H1 (cell line): ENCODE measurements at places on chromosomes 13 and 19.

DNA sequence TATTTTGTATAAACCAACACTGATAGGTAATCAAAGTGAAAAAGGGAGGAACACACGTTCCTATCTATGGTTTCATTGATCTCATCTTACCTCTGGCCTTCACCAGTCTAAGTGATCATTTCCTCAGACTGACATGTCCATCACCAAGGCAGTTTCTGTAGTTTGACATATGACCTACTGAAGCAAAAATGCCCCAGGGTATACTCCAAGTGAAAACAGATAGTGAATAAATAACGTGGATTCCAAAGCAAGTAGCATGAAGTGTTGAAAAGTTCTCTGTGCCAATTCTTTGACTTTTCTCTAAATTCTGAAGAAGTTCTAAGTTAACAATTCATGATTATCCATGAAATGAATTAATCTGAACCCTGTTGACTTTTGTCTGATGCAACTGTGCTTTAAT is 334.2 kb upstream of the SGCG start:
- no peak for DNase-seq

DNA sequence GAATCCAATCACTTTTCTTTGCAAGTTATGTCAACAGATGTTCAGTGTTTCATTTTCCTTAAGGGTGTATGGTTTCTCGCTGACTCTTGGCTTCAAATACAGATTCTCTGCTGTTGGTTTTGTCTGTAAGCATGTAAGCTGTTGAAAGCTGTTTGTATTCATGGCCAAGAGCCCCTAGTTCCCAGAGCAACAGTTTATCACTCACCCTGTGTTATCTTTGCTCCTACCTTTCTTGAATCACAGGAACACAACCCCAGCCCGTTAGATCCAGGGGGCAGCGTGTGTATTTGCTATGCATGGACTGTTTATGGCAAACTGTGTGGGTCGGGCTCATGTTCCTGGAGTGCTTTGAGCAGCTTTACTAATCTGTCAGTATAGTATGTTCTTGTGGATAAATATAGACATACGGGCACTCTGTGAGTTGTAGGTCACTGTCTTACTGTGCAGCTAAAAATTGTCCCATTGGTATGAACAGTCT is 28.9 kb downstream of the FRY start:
- DNase-seq: no peak

- DNase-seq: no peak
These were observed 32.8 kb downstream of the IGFL2 start for GRCh38 chr19:46180701-46181387.

DNA sequence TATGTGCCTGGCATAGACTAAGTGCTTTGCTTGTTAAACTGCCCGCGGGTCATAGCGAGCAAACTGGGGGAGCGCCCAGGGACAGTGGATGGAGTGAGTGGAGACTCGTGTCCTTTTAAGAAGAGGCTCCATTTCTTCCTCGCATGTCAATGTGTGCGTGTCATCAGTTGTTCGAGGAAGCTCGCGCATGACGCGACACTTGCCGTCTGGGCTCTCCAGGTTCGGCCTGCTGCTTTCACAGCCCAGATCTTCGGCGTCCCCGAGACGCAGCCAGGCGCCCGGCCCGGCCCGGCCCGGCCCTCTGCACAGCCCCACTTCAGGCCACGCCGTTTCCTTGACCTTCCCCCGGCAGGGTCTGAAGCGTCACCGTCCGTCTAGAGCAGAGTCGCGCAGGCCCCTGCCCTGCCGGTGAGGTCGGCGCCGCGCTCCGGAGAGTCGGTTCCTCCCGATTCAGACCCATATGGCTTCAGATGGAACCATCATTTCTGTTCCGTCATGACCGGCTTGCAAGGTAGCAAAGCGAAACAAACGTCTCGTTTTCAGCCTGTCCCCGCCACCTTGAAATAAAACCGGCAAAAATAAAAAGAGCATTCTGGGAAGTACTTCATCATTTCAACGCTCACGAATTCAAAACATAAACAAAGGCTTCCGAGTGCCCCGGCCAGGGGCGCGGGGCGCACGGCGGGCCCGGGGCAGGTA is 599 bp upstream of the ARHGEF7 start:
- DNase-seq: no peak

DNA sequence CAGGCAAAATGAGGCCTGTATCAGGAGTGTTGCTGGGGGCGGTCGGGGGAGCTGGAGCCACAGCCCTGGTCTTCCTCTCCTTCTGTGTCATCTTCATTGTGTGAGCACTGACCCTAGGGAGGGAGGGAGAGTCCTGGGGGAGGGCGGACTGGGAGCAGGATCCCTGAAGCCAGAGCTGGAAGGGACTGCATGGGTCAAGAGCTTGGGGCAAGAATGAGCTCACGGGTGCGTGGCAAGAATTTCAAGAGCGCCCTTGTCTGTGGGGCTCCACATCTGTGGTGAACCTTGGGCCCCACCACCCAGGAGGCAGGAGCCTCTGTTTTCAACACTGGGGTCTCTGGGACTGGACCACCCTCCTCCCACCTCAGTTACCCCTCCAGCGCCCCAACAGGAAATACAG is 4.7 kb downstream of the SIGLEC7 start:
- no peak for DNase-seq

- DNase-seq: no peak
These were observed 26.0 kb upstream of the PEG3 start for GRCh38 chr19:56866538-56866937.

DNA sequence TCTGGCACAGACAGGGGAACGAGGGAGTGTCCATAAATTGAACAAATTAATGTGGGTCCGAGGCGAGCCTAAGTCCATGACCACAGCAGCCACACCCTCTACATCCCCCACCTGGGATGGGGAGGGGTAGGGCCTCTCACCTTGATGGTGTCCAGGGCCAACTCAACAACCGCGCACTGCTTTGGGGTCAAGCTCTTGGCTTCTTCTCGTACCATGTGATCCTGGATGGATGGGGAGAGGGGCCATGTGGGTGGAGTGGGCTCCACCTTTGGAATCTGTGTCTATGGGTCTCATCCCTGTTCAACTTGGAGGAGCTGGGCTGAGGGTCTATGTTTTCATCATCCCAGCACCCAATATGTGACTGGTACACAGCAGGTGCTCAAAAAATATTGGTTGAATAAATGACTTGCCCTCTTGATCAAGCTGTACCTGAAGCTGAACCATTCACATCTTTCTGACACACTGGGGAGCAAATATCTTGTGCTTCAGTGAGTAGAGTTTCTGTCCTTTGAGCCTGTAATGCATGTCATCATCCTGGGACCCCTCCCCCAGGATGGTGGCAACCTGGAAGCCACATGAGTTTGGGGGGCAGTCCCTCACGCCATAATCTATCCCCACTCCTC is 62.9 kb downstream of the COLGALT1 start:
- no peak for DNase-seq

DNA sequence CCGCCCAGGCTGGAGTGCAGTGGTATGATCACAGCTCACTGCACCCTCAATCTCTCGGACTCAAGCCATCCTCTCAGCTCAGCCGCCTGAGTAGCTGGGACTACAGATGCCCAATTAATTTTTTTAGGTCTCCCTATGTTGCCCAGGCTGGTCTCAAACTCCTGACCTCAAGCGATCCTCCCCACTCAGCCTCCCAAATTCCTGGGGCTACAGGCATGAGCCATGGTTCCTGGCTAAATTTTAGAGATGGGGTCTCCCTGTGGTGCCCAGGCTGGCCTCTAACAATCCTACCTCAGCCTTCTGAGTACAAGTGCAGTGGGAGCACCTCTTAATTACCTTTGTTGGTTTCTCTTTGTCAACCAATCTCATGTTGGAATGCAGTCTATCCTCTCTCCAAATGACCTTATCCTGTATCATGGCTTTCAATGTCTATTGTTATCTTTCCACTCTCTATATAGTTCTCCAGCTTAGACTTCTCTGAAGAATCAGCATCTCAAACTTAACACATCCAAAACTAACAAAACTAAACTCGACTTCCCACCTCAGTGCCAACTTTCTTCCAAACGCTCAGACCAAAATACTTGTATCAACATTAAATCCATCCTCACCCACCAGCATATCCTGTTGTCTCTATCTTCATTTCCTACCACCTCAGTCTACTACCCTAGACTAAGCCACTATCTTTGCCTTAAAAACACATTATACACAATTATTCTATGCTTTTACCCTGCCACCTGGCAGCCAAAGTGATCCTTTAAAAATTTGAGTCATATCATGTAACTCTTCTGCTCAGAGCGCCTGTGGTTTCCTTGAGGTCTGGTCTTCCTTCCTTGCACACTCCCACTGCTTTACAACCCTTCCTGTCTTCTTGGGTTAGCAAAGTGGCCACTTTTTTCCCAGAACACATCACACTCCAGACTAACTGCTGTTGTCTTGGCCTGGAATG is 6.7 kb downstream of the TPT1 start:
- DNase-seq: no peak

DNA sequence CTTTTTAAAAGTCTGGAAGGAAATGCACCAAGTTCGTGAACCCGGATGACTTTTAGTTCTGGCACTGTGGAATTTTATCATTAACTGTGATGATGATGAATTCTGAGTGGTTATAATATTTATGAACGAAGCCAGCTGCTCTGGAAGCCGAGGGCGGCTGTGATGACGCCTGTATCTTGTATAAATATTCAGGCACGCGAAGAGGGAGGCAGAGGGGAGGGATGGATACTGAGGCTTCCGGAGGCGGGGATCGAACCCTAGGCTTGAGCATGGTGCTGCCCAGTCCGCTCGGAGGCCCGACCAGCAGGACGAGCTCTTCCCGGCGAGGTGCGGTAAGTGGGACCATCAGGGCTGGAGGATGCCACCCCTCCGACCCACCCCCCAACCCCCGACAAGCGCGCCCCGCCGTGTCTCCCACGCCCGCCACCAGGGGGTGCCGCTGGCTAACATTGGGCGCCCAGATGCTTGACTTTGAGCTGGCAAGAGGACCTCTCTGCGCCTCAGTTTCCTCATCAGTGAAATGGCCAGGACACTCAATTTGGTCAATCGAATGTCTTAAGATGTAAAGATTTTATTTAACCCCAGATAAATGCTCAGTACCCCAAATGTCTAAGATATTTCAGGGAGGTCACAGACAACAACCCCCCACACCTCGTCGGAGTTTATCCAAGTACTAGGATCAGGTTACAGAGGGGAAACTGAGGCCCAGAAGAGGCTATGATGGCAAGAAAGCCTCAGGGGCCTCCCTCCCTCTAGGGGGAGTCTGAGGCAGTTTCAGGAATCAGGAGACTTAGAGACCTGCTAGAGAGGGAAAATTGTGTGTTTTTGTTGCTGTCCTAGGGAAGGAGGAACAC is 4.5 kb upstream of the RAB3A start:
- peak; percentile 86 for DNase-seq

GRCh38 chr19:52592301-52592700 is 22.2 kb downstream of the ZNF701 start:
- no peak for DNase-seq

- no peak for DNase-seq
These were observed 3.5 kb upstream of the C19orf25 start for GRCh38 chr19:1482361-1483130.

- no peak for DNase-seq
These were observed 9.1 kb downstream of the LDLR start for GRCh38 chr19:11098327-11098726.

GRCh38 chr13:52353193-52353592 is 52.8 kb downstream of the THSD1 start:
- DNase-seq: no peak

GRCh38 chr13:107234319-107235073 is 666.6 kb upstream of the ARGLU1 start:
- DNase-seq: no peak

GRCh38 chr13:92297971-92298942 is 899.8 kb downstream of the GPC5 start:
- DNase-seq: no peak

GRCh38 chr19:13103581-13104359 is 1.1 kb upstream of the LYL1 start:
- no peak for DNase-seq

DNA sequence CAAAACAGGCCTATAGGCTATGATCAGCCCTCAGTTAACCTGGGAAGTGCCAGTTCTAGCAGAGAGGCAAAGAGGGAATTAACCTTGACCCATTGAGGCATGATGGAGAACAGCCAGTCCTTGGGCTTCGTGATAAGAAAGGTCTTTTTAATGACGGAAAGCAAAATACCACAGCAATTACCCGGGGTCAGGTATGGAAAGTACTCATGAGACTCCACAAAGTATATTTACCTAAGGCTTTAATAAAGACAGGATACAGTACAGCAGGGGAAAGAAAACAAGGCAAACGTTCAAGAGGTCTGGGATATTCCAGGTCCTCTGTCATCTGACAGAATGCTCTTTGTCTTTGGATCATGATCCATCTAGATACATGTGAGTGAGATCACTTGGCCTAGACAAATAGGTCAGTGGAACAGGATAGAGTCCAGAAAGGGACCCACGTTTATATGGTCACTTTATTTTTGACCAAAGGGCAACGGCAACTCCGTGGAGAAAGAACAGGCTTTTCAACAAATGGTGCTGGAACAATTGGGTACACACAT is 52.2 kb downstream of the WDFY2 start:
- DNase-seq: no peak

DNA sequence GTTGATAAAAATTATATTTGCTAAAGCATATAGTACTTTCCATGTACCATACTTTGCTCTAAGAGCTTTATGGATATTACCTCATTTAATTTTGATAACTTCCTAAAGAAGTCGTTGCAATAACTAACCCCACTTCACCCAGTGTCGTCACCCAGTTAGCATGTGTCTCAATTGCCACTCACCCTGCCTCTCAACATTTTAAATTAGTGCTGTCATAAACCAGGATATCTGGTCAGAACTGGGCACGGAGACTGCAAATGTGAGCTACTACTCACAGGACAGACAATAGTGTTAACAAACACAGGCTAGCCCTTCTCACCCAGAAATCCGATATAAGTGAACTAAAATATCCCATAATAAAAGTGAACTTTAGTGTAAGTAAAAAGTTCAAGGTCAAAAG is 430.6 kb downstream of the KLF12 start:
- DNase-seq: no peak

- no peak for DNase-seq
These were observed 258.7 kb upstream of the EDNRB start for GRCh38 chr13:78177306-78177705.

DNA sequence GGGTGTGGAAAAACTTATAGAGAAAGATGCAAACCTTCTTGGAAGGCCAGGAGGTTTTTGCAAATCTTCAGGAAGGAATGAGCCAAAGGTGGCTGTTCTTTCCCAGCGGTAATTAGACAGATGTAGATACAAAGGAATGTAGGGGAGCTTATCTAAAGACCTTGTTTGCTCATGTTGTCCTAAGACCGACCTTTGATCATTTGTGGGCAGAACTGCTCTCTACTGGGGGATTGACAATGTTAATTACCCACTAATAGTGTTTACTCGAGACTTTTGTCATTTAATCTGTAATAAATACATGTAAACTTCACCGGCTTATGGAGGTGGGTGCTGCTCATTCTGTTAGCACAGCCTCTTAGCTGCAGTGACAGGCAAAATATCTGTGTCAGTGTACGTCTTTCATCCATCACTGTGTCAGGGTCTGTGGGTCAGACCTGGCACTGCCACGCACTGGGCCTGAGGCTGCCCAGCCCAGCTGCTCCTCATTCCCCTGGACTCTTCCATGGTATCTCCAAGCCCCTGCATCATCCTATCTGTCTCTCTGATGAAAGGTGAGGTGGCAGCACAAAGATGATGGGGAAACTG is 68.3 kb downstream of the ZNF431 start:
- no peak for DNase-seq

GRCh38 chr19:10419646-10420443 is 493 bp upstream of the PDE4A start:
- DNase-seq: peak; percentile 92

- no peak for DNase-seq
These were observed 24.4 kb downstream of the GARRE1 start for GRCh38 chr19:34278783-34279182.

- no peak for DNase-seq
These were observed 888.6 kb downstream of the DIAPH3 start for GRCh38 chr13:59274958-59275727.
